ENCODE measurements at places on chromosomes 7 and 10.

DNA sequence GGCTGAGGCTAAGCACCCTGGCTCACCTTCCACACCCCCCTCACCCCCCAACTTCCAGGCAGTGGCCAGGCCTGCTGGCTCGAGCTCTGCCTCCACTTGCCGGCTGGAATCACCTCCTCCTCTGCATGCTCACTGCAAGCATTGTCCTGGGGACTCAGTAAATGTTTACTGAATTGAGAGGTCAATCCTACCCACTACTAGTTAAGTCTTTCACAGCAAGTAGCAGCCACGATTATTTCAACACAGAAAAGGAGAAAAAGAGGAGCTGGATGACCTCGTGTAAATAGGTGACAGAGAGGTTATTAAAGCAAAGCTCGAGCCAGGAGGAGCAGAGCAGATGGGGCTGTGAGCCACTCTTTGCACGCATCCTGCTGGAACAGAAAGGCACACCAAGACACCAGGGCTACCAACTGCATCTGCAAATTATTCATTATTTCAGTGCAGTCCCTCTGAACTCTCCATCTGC is 32.1 kb downstream of the HIPK2 start:
- DNase-seq, result no peak

GRCh38 chr10:98268694-98269431 is 869 bp upstream of the LOXL4 start:
- DNase-seq, result no peak

GRCh38 chr7:123682690-123683089 is 27.0 kb downstream of the LMOD2 start:
- peak; percentile 44 for DNase-seq

- DNase-seq, result no peak
Measured at GRCh38 chr7:20329389-20330238, 1.1 kb upstream of the ITGB8 start.

DNA sequence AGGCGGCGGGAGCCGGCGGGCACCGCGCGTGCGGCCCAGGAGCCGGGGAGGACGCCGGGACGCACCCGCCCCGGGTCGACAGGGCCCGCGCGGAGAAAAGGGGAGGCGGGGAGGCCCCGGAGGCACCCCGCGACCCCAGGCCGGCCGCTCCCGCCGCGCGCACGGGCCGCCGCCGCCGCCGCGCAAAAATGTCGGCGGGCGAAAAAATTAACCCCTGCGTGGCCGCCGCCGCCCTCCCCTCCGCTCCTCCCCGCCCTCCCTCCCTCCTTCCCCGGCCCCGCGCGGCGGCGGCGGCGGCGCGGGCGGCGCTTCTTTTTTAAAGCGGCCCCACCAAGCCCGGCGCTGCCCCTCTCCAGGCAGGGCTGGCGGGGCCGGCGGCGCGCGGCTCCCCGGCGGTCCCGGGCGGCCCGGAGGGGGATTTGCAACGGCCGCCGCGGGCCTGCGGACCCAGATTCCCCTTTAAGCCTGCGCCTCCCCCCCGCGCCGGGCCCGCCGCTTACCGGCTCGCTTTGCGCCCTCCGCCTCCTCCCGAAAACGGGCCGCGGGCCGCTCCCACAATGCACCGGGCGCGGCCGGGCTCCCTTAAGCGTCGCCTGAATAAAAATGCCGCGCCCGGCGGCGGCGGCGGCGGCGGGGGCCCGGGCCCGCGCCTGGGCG is 465 bp downstream of the SEPHS1 start:
- DNase-seq, result no peak

GRCh38 chr10:84344526-84344925 is 16.1 kb downstream of the CCSER2 start:
- no peak for DNase-seq

DNA sequence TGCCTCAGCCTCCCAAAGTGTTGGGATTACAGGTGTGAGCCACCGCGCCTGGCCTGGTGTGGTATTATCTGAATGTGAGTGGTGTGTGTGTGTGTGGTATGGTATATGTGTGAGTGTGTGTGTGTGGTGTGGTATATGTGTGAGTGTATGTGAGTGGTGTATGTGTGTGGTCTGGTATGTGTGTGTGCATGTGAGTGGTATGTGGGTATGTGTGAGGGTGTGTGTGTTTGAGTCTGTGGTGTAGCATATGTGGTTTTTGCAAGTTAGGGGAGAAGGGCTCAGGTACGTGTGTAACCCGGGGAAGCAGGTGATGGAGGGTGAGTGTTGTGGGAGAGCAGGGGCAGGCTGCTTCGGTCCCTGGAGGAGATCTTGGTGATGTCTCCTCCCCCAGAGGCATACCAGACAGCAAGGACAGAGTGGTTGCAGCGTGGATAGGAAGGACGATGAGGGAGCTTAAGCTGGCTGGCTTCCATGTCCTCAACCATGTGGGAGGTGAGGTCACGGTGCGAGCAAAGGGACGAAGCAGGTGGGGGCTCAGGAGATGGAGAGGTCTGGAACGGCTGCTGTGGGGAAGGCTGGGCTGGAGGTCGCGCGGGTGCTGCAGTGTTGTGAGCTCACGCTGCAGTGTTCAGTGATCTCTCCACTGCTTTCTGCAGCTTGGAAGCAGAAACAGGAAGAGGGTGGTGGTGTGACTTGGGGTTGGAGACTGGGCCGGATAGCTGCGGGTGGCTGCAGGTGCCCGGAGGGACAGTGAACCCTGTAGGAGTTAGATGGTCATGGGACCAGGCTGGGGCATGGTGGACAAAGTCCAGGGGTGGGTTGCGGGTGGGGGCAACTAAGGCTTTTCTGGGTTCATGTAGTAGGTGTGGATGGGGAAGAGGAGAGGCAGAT is 5.0 kb downstream of the ZYX start:
- no peak for DNase-seq

GRCh38 chr10:1253523-1254353 is 197.6 kb downstream of the WDR37 start:
- DNase-seq, result no peak

- no peak for DNase-seq
Measured at GRCh38 chr10:21194510-21194993, 297.4 kb upstream of the NEBL start.

DNA sequence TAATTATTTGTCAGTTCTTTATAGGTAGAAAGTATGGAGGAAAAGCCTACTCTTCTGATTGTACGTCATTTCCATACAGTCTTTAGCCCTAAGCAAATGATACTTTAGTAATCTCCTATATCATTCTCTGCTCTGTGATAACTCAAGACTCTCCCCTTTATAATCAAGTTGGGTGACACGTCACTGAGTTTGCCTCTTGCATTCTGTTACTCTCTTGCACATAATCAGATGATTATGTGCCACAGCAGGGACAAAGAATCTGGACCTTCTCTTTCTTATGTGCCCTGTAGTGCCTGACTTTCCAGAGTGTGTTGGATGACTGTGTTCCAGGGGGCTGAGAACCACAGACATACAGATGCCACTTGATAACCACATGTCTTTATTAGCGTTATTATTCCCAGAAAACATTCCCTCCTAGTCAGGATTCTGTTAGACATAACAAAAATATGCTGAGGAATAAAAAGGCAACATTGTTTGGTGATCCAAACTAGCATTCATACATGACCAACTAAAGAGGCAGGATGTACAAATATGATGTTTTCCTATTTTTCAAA is 116.4 kb upstream of the HGF start:
- no peak for DNase-seq

- DNase-seq, result no peak
Measured at GRCh38 chr10:78278058-78278404, 244.4 kb downstream of the RPS24 start.

GRCh38 chr10:32379950-32380551 is 33.1 kb upstream of the EPC1 start:
- DNase-seq, result no peak
